ENCODE measurements at places on chromosomes 7 and 10.

- no peak for DNase-seq
These were observed 40.2 kb upstream of the ATP6V0A4 start for GRCh38 chr7:138838166-138838565.

GRCh38 chr7:79515358-79515757 lies 61.9 kb upstream of the MAGI2 start:
- DNase-seq = no peak

DNA sequence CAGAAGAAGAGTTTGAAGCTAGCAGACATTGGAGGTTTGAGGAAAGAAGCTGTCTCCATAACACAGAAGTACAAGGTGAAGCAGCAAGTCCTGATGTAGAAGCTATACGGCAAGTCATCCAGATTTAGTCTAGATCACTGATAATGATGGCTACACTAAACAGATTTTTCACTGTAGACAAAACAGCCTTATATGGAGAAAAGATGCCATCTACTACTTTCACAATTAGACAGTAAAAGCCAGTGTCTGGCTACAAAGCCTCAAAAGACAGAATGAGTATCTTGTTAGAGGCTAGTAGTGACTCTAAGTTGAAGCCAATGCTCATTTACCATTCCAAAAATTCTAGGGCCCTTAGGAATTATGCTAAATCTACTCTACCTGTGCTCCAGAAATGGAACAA lies 85.1 kb downstream of the SNX13 start:
- no peak for DNase-seq

DNA sequence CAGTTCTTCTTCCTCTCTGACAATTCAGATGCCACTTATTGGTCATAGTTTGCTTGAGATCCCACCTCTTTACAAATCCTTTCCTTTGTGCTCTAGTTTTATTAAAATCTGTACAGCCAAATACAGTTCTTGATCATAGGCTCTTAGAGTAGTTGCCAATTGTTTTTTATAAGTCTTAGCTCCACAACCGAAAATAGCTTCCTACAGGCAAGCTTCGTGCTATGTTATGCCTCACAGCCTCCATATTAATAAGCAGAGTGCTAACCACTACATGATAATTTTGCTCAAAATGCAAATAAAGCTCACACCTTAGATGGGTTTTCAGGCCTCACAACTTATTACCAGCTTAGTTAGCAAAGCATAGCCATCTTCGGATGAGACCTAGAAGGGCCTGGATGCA lies 688.9 kb downstream of the MAGI2 start:
- DNase-seq = no peak

DNA sequence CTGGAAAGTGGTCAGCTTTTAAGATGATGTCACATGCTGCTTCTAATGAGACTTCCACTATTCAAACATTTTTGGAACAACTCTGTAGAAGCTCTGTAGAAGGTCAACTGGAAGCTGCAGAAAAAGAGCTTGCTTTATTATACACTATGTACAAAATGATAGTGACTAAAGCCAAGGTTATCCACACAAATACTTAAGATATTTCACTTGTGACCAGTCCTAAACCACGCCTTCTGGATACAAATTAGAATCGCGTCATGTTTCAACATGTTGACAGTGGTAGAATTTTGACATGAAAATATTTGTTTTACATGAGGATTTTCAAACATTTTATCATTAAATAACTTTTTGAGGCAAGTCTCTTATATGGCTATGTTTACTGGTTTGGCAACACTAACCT lies 499.6 kb upstream of the PHF14 start:
- DNase-seq = no peak

- no peak for DNase-seq
These were observed 184 bp downstream of the CFTR start for GRCh38 chr7:117480055-117480362.

DNA sequence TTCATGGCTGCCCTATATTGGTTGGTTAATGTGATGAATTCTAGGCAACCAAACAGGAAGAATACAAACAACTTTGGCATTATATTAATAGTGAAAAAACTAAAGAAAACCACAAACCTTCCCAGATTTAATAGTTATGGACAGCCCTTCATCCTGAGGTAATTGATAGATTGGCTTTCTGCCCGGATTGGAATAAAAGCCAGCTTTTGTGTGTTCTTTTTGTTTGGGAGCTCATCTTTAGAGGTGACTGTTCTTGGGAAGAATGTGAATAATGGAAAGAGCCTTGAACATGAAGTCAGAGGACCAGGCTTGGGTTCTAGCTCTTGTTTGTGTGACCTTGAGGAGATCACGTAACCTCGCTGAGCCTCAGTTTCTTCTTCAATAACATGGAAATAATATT lies 92.3 kb downstream of the VTI1A start:
- DNase-seq = no peak

DNA sequence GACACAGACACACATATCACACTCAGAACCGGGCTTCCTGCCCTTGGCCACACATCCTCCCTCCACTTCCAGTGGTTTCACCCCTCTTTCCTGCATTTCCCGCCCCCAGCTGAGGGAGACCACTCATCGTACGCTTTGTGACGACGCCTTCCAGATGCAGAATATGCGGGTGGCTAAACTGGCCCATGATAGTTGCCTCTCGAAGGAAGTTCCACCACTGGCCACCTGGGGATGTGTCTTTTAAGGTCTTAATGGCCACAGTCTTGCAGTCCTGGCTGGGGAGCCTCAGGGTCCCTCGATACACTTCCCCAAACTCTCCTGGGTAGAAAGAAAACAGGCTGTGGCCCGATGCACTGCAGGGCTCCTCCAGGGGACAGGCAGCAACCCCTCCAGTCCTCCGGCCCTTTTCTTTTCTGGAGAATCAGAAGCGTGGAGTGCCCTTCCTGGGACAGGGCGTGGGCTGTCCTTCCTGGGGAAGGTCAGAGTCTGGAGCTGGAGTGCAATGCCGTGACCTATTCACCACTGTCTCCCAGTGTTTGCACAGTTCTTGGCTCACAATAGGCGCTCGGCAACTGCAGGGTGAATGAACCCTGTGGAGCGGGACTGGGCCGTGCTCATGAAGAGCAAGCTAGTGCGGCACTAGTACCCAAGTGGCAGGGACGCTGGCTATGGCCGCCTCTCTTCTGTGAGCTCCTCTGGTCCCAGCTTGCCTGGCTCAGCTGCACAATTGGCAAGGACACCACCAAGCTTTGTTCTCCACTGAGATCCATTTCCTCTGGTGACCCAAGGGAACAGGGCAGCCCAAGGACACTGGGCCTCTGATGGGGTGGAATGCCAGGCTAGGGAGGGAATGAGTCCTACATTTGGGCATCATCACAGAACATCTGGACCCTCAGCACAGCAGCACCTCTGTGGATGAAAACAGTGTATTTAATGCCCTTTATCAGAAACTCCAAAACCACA lies 13.2 kb downstream of the EPHA1 start:
- no peak for DNase-seq

DNA sequence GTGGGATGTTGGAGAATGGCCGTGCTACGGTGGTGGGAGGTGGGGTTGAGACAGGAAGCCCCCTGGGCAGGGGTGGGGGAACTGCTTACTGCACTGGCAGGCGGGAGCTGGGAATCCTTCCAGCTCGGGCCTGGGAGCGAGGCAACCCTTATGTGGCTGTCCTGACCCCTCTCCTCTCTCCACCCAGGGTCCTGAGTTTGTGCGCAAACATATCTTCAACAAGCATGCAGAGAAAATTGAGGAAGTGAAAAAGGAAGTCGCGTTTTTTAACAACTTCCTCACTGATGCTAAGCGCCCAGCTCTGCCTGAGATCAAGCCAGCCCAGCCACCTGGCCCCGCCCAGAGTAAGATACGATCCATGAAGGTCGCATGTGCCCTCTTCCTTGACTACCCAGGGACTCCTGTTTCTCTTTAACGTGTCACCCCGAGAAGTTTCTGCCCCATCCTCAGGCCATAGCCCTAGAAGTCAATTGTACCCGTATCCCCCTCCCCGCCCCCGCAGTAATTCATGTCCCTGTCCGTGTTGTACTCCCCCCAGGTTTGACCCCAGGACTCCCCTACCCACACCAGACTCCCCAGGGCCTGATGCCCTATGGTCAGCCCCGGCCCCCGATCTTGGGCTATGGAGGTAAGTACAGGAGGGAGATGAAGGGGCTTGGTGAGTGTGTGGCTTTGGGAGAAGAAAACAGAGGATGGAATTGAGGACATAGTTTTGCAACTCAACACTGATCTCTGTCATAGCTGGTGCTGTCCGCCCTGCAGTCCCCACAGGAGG lies 1.8 kb downstream of the UFSP1 start:
- DNase-seq = no peak

DNA sequence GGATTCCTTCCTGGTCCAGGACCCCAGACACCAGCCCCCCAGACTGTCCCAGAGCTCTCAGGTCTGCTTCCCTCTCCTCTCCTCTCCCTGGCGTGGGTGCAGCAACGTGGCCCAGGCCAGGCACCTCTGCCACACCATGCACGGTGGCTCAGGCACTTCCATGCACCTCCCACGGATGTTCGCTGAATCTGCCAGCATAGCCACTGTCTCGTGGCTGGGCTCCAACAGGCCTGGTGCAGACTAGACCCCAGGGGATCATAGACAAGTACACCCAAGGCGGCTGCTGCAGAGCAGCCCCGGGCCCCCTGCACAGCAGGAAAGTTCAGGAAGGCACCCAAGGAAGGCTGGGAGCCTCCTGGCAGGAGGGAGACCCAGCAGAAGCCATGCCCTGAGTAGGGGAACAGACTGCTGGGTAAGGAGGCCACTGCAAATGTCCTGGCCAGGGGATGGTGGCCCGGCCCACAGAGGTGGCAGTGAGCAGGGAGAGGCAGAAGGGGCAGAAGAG lies 4.4 kb downstream of the RASGEF1A start:
- DNase-seq = no peak

- no peak for DNase-seq
These were observed 74.2 kb upstream of the TMEM168 start for GRCh38 chr7:112864380-112864779.

- DNase-seq = no peak
These were observed 4.8 kb upstream of the RNF32 start for GRCh38 chr7:156635529-156636385.

DNA sequence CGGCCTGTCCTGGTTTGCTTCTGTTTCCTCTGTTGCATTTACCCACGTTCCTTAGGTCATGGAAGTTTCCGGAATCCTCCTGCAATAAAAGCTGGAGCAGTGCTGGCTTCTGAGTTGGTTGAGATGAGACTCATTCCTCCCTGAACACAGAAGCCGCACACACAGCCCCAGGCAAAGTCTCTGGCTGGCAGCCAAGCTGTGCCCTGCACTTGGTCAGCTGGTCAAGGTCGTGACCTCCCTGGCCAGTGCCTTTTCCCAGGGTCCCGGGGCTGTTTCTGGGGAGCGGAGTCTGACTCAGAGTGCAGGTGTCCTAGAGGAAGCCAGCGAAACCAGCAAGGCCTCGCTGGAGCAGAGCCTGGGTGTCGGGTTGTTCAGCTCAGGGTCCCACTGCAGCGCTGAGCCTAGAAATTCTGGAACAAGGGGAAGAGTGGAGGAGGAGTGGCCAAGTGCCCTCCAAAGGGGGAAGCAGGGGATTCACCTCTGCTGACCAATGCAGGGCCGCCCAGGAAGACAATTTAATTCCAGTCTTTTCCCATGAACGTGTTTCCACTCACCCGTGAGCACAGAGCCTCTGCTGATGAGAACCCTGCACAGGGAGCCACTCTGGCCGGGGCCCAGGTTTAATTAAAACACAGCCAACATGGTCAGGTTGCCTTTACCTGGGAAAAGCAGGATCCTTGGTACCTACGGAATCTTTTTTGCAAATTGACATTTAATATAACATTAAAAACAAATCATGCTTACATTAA lies 245.5 kb upstream of the PPP2R2D start:
- DNase-seq = no peak

All from RCC 7860 (cell line).